ENCODE measurements at places on chromosomes 4 and X. TPM values are rescaled to one million over a fixed set of nuclear protein-coding genes. Genes with fewer than 3 reads are reported as not detected.

Gene SLC10A4
- total RNA-seq: 0.53 TPM

Gene COPS4
- 42.7 TPM for total RNA-seq

Gene CSAG3
- total RNA-seq: 11.0 TPM

Gene SATL1
- not detected for total RNA-seq

Gene ERCC6L
- total RNA-seq: 5.2 TPM

Gene HERC5
- total RNA-seq: 1.4 TPM

Data from A375 (cell line).